ENCODE measurements at places on chromosomes 4 and X.

DNA sequence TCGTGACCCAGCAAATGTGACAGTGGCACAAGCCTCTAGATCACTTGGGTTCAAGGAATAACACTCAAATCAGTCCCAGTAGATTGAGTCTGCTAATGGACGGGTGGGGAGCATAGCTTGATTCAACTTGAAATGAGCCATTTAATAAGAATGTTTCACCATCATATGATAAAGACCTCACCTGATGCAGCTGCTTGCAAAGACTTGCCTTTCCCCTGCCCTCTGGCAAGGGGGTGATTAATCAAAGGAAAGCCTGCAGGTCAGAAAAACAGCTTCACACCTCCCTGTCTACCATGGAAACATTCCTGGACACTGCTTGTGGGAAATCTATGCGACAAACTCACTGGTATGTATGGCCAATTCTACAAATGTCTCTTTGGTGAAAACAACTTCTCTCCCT lies 54.5 kb downstream of the CD99L2 start:
- no peak for DNase-seq

- no peak for DNase-seq
Measured at GRCh38 chr4:77015390-77015789, 60.4 kb downstream of the CCNI start.

GRCh38 chrX:21816136-21816535 lies 23.3 kb upstream of the MBTPS2 start:
- no peak for DNase-seq

DNA sequence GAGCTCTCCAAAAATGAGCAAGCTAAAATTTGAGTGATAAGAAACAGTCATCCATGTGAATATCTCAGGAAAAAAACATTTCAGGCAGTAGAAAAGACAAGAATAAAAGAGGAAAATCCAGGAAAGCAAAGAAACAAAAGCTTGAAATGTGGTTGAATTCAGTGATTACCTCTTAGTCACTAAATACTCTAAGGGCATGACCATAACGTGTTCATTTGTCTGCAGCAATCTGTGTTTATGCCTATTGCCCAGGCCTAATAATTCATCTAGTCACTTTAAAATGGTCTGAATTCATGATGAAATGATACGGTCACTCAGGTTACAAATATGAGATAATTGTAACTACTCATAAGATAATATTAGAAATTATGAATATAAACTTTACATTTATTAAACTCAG lies 837.9 kb downstream of the STPG2 start:
- no peak for DNase-seq

GRCh38 chr4:74018116-74018515 lies 19.6 kb upstream of the CXCL5 start:
- no peak for DNase-seq

- no peak for DNase-seq
Measured at GRCh38 chr4:145909281-145909715, 29.3 kb downstream of the ZNF827 start.

- DNase-seq: no peak
Measured at GRCh38 chr4:71334465-71334882, 4.3 kb upstream of the SLC4A4 start.

DNA sequence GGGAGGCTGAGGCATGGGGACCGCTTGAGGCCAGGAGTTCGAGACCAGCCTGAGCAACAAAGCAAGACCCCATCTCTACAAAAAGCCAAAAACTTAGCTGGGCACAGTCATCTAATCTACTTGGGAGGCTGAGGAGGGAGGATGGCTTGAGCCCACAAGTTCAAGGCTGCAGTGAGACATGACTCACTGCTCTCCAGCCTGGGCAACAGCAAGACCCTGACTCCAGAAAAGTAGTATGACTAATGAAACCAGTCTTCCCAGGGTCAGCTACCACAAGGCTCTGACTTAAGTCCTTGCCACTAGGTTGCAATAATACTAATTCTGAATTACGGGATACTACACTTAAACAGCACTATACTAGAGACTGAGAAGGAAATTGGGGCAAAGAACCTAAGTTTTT lies 33.1 kb downstream of the ERVMER34-1 start:
- no peak for DNase-seq

DNA sequence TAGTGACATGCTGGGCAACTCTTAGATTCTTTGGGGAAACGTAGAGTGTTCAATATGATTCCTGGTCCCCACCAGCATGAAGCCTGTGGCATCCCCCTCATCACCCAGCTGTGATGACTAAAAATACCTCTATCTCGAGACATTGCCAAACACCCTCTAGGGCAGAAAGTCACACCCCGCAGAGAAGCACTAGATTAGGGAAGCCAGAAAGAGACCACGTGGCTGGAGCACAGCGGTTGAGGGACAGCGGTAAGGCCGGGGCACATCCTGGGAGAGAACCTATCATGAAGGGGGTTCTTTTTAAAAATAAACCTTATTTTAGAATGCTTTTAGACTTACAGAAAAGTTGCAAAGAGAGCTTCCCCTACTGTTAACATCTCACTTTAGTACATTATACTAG lies 11.0 kb downstream of the FAT1 start:
- DNase-seq: no peak

DNA sequence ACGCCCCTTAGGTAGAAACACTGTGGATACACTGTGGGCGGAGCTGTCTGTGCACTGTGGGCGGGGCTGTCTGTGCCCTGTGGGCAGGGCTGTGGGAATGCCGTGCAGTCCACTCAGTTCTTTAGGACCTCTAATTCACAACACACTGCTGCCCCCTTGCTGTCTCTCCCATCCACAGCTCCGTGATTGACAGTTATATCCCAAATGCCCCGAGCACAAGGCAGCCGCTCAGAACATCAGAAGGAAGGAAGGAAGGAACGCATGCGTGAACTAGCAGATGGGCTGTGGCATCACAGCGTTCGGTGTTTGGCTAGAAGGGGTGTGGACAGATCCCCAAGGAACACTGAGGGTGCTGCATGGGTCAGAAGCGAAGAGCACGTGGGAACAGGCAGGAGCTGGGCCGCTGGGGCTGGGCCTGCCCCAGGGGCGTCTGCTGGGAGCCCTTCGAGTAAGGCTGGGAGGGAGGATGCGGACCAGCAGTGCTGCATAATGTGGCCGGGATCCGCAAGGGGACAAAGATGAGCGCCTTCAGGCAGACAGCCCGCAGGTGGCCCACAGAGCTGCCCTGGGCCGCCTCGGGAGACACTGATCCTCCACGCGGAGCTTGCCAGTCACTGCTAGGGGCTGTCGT lies 29.8 kb downstream of the ACOX3 start:
- no peak for DNase-seq

GRCh38 chr4:176321589-176321988 lies 1.8 kb downstream of the SPCS3 start:
- no peak for DNase-seq

DNA sequence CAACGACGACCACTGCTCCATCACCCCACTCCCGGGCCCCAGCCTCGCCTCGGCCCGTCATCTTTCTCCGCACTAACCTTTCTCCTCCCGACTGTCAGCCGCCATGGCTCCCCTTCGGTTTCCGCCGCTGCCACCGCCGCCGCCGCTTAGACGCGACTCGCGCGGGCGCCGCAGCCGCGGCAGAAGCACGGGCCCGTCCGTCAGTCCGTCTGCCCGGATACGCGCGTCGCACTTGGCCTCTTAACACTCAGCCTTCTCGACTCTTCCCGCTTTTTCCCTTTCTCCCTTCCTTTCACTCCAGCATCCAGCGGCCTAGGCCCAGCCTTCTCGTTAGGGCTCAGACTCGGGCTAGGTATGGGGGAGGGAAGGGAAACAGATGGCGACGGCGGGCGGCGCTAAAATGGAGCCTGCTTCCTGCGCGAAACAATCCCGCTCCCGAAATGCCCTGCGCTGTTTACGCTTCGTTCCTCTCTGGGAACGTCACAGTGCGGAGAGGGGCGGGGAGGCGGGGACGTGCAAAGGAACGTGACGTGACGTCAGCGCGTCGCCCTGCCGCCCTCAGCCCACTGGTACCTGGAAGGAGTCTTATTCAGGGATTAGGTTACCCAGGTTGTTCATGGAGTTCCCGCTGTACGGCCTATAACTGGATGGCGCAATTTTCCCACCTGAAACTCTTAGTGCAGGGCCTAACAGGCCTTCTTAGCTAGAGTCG lies at the start of gene YTHDC1:
Gene YTHDC1, minus strand, starts transcription at position 442 of the 712 bp plus-strand sequence. Its CDS starts 337 bp downstream, at position 105.
- DNase-seq: peak; percentile 91

DNA sequence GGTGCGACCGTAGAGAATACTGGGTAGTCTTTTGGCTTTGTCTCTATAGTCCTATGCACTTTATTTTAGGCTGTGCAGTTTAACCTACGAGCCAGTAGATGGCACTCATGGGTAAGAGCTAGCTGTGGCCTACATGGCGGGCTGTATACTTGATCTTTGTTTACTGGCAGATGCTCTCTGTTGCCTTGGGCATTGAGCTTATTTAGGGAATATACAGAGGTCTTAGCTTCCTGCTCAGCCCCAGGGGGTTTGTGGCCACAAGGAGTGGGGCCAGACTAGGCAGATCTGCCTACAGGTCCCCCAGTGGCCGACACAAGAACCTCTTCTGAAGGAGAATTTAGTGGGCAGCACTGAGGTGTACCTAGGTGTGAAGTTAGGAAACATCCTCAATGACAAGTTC lies 227.6 kb upstream of the HDX start:
- DNase-seq: no peak

- no peak for DNase-seq
Measured at GRCh38 chr4:80097400-80098177, 24.6 kb upstream of the ANTXR2 start.

DNA sequence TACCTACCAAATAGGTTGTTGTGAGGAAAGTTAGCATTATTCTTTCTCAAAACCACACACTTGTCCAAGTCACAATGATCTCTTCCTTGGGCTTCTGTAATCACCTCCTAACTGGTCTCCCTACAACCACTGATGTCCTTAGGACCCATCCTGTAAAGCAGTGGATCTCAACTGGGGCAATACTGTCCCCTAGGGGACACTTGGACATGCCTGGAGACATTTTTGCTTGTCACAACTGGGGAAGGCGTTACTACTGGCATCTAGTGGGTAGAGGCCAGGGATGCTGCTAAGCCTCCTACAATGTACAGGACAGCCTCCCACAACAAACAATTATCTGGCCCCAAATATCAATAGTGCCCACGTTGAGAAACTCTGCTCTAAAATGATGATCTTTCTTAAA lies 118.7 kb upstream of the AP1S2 start:
- no peak for DNase-seq

GRCh38 chr4:139020384-139020783 lies 4.8 kb downstream of the NOCT start:
- no peak for DNase-seq

GRCh38 chr4:176308441-176308840 lies 11.3 kb upstream of the SPCS3 start:
- no peak for DNase-seq

DNA sequence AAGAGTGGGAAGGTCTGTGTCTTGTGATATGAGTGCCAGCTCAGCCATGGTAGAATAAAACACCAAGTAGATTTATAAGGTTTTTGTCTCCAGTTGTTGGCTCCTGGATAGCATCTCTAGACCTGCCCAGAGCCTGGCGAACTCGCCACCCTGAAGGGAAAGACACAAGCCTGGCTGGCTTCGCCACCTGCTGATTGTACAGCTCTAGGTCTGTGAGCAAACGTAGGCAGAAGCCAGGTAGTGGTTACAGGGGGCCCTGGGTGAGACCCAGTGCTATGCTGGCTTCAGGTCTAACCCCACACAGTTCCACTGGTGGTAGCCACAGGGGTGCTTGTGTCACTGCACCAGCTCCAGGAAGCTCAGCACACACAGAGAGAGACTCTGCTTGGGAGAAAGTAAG lies 100.5 kb downstream of the BLTP1 start:
- no peak for DNase-seq

DNA sequence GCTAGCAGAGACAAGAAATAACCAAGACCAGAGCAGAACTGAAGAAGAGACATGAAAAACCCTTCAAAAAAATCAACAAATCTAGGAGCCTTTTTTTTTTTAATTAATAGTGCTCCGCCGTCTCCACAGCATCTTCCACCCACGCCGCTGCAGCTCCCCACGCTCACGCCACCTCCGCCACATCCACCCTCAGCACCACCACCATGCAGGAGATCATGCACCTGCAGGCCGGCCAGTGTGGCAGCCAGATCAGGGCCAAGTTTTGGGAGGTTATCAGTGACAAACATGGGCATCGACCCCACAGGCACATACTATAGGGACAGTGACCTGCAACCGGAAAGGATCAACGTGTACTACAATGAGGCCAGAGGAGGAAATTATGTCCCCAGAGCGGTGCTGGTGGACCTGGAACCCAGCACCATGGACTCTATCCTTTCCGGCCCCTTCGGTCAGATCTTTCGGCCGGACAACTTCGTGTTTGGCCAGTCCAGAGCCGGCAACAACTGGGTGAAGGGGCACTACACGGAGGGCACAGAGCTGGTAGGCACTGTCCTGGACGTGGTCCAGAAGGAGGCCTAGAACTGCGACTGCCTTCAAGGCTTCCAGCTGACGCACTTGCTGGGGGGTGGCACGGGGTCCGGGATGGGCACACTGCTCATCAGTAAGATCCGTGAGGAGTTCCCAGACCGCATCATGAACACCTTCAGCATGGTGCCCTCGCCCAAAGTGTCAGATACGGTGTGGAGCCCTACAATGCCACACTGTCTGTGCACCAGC lies 171.2 kb downstream of the THOC2 start:
- no peak for DNase-seq

GRCh38 chr4:123667496-123667895 lies 270.9 kb downstream of the SPRY1 start:
- no peak for DNase-seq

DNA sequence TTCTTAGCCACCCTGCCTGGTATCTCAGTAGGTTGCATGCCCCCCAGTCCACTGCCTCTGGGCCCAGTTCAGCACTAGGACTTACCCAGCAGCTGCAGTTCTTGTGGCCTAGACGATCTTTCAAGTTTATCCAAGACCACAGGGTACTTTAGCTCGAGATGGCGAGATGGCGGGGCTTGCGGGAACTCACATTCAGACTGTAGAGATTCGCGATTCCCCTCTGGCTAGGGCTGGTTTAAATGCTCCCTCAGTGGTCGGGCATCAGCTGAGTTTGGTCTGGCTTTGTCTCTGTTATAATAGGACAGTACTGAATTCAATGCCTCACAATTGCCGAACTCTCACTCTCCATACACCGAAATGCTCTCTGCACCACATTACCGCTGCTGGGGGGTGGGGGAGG lies 18.4 kb upstream of the RFC1 start:
- DNase-seq: no peak

- DNase-seq: no peak
Measured at GRCh38 chr4:114193624-114194399, 214.4 kb upstream of the ARSJ start.

GRCh38 chr4:109977854-109978501 lies 65.3 kb downstream of the EGF start:
- no peak for DNase-seq

DNA sequence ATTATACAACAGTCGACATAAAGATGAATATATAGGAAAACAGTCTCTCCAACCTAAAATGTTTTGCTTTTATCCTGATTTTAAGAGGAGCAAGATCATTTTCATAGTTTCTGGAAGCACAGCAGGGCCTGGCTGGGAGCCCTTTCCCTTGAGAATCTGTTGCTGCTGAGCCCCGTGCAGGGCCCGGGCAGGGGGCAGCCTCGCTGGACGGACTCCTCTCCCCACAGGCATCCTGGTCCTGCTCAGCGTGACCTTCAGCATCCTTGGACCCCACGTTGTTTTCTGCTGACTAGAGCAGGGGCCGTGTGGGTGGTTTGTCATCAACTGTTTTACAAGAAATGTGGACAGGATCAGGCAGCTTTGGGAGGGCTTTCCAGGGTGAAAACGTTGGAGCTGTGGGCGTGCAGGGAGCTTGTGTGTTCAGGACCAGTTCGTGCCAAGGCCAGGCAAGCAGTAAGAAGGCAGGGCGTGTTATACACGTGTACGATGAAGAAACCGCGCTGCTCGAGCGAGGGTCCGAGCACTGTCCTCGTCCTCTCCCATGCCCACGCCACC lies 25.0 kb downstream of the CPZ start:
- no peak for DNase-seq
